ENCODE measurements at places on chromosomes 16 and 17.

DNA sequence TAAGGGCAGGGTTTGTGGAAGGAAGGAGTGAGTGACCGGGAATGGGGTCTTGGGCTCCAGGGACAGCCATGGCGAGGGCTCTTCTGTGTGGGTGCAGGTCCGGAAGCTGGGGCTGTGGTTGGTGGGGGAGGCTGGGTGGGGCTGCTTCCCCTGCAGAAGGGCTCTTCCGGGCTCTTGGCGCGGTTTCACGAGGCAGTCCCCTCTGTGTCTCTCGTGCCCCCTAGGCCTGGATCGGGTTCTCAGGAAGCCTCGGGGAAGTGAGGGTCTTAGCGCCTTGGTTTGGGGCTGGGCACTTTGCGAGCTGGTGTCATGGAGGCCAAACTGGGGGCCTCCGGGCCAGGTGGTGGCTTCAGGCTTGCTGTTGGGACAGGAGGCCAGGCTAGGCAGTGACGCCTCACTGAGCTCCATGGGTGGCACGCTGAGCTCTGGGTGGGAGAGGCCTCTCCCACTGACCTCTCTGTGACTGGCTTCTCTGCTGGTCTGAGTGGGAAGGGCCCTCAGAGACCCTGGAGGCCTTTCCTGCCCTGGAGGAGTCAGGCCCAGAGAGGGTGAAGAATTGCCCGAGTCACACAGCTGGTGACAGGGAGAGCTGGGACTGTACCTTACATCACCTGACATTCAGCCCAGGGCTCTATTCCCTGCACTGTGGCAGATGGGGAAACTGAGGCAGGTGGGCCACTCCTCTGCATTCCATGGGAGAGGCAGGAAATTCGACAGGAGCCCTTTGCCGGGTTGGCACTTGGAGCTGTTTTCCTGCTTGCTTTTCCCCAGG lies 8.2 kb downstream of the ADCY7 start:
- peak; percentile 32 for DNase-seq

- no peak for DNase-seq
Measured at GRCh38 chr17:7651097-7651664, 455 bp downstream of the ATP1B2 start.

DNA sequence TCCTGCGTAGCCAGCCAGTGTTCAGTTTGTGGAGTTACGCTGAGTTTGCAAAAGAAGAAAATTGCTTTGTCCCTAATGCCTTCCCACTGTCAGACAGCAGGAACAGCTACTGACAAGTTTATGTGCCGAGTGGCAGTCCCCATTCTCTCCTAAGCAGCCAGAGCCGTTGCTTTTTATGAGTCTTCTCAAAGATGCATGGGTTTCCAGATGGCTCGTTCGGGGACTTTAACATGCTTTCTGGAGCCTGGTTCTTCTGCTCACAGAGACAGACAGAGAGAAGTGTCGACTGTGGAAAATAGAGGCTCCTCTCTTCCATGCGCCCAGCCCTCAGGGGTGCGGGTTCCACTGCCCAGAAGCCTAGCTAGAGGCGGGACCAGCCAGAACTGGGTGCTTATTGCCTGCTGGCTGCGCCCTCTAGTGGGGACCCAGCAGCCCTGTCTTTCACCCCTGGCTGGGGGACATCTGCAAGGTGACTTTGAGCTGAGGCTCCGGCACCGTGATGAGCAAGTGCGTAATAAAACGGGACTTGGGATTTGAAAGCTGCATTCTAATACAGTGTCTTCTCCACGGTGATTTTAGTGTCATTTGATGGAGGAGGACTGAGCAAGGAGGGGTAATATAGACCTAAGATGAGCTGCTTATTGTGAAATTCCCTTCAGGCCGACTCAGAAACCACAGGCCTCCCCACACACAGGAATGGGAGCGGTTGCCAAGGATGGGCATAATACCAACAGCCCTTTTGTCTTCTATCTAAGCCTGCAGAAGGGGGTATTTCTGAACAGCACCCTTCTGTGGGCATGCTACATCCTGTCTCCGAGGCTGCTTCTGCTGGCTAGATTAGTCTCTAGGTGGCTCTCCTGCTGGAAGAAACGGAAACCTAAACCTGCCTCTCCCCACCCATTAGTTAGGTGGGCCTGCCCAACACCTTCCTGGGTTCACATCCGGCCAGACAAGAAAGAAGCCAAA lies 73.1 kb downstream of the CCDC182 start:
- DNase-seq, result peak; percentile 73

DNA sequence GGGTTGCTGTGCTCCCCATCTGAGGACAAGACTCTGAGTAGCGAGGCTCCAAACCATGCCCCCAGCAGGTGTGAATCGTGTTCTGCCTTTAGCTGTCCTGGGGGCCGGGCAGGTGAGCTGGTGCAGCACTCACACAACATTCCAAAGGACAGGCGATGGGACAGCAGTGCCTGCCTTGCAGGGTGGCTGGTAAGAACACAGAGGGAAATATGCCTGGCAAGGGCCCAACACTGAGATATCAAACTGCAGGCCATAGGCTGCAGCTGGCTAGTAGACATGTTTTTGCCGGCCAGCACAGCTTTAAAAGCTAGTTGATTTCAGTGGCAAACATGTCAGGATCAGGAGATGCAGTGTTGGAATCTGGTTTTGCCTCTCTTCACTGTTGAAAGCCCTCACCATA lies 23.6 kb downstream of the CLEC16A start:
- no peak for DNase-seq

GRCh38 chr16:4574919-4575705 lies 19.0 kb downstream of the C16orf96 start:
- no peak for DNase-seq

- no peak for DNase-seq
Measured at GRCh38 chr16:1169285-1170075, 16.6 kb downstream of the CACNA1H start.

DNA sequence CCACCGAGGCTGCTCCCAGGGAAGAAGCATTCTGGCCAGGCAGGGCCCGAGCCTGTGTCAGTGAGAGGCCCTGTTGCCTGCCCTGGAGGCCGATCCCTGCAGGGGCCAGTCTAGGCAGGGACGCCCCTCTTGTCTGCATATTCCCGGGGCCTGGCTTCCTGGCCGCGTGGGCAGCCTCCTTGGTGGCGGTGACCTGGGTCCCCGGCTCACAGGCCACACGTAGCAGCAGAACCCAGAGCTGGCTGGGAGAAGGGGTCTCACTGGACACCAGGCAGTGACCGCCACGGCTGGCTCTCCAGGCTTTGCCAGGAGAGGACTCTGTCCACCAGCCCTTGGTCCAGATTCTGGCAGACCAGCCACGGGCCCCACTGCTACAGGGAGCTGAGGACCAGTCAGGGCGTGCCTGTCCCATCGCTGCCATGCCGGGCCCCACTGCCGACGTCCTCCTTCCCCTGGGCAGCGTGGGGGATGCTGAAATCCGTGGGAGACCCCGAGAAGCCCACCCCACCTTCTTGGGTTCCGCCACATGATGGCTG lies 3.7 kb upstream of the CACNA1H start:
- no peak for DNase-seq

DNA sequence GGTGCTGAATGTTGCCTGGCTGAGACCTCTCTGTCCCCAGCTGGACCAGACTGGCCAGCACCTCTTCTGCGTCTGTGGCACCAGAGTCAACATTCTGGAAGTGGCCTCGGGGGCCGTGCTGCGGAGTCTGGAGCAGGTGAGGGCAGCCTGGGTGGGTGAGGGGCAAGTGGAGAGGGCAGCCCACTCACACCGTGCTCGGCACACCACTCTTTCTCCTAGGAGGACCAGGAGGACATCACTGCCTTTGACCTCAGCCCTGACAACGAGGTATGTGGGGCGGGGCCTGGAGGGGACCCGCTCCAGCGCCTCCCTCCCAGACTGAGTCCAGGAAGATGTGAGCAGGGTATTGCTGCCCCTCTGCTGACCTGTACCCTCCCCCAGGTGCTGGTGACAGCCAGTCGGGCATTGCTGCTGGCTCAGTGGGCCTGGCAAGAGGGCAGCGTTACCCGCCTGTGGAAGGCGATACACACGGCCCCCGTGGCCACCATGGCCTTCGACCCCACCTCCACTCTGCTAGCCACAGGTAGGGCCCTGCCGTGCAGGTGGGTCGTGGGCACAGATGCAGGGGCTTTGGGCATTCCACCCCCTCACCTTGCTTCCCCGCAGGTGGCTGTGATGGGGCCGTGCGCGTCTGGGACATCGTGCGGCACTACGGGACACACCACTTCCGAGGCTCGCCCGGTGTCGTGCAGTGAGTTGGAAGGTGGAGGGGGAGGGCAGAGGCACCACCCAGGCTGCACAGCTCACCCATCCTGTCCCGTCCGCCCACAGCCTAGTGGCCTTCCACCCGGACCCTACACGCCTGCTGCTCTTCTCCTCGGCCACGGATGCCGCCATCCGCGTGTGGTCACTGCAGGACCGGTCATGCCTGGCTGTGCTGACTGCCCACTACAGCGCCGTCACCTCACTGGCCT lies 2.6 kb downstream of the TBL3 start:
- no peak for DNase-seq

GRCh38 chr16:641326-642188 lies at the start of gene MCRIP2:
TSS of gene MCRIP2 (plus strand) at chr16:641828. CDS start at chr16:641992, 164 bp downstream.
- peak; percentile 85 for DNase-seq

DNA sequence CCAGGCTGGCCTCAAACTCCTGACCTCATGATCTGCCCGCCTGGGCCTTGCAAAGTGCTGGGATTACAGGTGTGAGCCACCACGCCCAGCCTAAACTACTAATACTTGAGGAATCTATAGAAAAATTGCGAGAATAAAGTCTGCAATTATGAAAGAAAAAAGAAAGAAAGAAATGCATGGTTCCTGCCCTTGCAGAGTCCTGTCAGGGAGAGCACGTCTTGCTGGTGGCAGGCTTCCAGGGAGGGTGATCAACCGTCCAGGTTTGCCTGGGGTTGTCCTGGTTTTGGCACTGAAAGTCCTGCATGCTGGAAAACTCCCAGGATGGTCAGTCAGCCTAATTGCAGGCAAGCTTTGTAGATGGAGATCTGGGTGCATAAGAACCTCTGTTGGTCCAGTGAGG lies 21.5 kb upstream of the KIFC3 start:
- DNase-seq, result no peak

- DNase-seq, result no peak
Measured at GRCh38 chr17:75065562-75066151, 18.6 kb downstream of the KCTD2 start.

DNA sequence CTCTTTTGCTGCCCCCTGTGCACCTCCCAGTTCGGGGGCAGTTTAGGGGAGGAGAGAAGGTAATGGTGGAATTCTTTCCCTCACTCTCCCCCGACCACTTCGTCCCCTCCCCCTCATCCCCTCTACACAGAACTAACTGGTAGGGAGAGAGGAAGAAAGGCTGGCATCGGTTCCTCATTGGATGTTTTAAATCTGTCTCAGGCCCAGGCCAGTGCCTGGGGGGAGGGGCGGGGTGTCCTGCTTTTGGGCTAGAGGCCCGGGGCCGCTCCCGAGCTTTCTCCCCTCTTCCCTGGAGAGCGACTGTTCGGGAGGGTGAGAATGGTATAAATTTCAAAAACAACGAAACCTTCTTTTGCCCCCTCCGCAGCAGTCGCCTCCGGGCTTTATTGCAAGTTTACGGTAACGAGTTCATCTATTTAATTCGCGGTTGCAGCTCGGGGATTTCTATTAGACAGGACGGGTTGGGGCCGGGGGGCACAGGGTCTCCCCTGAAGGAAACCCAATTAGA lies at the start of gene PRAC2:
Gene PRAC2 (plus strand): TSS at position 271 of the 508 bp plus-strand sequence. CDS start 1,226 bp downstream, outside the sequence.
- no peak for DNase-seq

- no peak for DNase-seq
Measured at GRCh38 chr16:69474408-69474807, 50.0 kb downstream of the CYB5B start.

DNA sequence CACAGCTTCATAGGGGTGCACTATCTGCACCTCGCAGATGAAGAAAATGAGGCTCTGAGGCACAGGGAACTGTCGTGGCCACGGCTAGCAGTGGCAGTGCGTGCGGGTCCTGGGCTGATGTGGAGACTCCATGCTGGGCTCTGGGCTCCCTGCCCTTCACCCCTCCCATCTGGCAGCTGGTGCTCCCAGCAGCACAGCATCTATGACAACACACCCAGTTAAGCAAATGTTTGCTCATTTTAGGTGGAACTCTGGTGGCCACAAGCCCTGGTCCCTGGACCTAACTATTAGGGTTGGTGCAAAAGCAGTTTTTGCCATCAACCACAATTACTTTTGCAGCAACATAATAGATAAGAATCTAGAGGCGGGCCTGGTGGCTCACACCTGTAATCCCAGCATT lies 30.9 kb downstream of the IFT140 start:
- no peak for DNase-seq

GRCh38 chr16:48862087-48862532 lies 252.1 kb upstream of the N4BP1 start:
- no peak for DNase-seq

DNA sequence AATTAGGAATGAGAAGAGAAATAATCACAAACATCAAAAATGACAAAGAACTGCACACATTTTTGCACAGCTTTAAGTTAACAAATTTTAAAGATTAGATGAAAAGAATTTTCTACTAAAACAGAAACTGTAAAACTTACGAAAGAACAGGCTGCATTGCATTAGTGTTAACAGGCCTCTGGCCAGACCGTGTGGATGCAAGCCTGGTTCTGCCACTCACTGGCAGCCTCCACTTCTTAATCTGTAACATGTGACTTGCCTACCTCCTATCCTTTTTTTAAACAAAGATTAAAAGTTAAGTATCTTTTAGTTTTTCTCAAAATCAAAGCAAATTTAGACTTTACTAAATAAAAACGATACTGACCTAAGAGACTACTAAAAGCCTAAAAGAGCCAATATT lies 37.5 kb downstream of the CREBBP start:
- DNase-seq, result no peak

- DNase-seq, result no peak
Measured at GRCh38 chr16:68379472-68380347, 68.6 kb downstream of the SMPD3 start.

GRCh38 chr17:38608648-38609047 lies 2.9 kb upstream of the SRCIN1 start:
- no peak for DNase-seq

GRCh38 chr17:67245694-67246402 lies 852 bp upstream of the HELZ start:
- no peak for DNase-seq

DNA sequence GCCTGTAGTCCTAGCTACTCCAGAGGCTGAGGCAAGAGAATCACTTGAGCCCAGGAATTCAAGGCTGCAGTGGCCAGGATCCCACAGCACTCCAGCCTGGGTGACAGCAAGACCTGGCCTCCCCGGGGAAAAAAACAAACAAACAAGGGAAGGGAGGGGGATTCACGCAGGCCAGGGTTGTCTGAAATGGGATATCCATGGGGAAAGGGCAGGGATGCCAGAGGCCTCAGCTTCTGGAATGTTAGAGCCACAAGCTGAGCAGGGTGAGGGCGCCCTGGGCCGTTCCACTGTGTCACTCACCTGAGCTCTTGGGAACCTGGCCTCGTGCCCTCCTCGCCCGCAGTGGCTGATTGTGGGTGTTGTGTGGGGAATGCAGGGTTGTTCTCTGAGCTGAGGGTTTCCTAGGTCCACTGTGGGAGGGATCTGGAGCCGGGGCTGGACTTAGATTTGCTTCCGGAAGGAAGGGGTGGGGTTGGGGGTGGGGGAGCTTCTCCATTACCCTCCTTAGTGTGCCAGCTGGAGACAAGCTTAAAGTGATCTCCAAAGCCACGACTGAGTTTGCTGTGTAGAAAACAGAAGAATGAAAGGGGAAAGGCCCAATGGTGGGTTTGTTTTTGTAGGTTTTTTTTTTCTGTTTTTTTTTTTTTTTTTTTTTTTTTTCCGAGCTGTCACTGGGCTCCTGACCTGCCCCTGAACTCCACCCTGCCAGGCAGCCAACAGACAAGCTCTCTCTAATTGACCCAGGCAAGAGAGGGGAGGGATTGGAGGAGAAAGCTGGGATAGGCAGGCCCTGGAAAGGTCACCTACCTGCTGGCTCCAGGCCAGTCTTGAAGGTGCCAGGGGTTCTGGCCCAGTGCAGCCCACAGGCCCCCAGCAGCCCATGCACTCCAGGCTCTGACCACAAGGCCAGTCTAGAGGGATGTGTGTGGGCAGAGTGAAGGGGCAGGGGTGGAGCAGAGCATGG lies at the start of gene SULT1A1:
Gene SULT1A1 (minus strand): TSS at position 414 of the 964 bp plus-strand sequence. CDS start 1,189 bp downstream, outside the sequence.
- DNase-seq, result peak; percentile 39

- peak; percentile 27 for DNase-seq
Measured at GRCh38 chr17:33647956-33648355, 354.9 kb upstream of the ASIC2 start.
